Stimulated activated CD4-positive, alpha-beta T cell treated with anti-CD3 and anti-CD28 coated beads, TNF-alpha, amount 100 ng/mL, for 24 hours (primary cell): ENCODE measurements at places on chromosomes 3 and 15.

- DNase-seq, result no peak
Measured at GRCh38 chr3:48855681-48856447, 8.2 kb upstream of the PRKAR2A start.

- no peak for DNase-seq
Measured at GRCh38 chr3:12040902-12041301, 36.7 kb downstream of the SYN2 start.

GRCh38 chr15:36403351-36403750 is 176.1 kb upstream of the CDIN1 start:
- DNase-seq, result no peak

GRCh38 chr15:93428150-93428549 is 339.1 kb upstream of the RGMA start:
- no peak for DNase-seq

- DNase-seq, result no peak
Measured at GRCh38 chr3:123692671-123693070, 107.8 kb upstream of the HACD2 start.

DNA sequence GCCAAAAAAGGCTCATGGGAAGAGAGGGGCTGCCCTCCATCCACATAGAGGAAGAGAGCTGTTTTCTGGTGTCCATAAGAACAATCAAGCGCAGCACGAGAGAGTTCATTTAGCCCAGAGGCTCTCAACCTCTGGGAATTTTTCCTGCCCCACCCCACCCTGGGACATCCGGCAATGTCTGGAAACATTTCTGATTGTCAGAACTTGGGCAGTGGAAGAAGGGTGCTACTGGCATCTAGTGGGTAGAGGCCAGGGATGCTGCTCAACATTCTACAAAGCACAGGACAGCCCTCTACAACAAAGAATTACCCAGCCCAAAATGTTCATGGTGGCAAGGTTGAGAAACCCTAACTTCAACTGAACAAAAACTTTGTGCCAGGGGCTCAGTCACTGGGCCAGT is 92.9 kb downstream of the RAB11A start:
- DNase-seq, result no peak

- DNase-seq, result no peak
Measured at GRCh38 chr3:86029590-86029989, 961.4 kb downstream of the VGLL3 start.

DNA sequence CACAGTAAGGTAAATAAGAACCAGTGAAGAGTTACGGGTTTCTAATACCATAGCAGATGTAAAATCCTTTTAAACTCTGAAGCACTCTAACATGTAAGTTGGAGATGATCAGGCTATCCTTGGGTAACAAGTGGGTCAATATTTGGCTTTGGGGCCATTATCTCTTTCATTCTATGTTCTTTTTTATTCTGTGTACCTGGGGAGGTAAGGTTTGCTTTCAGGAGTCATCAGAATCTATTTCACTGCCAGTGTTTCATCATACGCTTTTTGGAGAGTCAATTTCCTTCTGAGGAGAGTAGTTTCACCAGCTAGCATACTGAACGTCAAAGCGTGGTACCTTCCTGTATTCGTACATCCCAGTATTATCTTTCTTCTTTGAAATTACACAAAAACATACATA is 166.5 kb downstream of the GMNC start:
- DNase-seq, result no peak

DNA sequence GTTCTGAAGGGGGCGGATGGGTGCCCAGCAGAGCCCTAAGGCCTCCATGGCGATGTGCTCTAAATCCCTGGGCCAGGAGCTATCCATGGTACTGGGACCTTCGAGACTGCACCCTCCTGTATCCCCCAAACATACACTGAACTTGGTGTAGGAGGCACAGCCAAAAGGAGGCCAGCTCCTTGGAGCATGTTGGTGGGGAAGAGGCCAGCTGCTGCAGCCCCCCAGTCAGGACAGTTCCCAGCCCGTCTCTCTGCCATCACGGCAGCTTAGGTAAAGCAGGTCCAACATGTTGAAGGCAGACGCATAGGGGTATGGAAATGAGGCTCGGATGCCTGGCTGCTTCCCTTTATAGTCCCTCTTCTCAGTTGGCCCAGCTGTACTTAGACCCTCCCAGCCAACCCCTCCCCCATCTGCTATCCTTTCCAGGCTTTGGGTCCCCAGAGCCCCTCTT is 1.8 kb downstream of the CAMKV start:
- no peak for DNase-seq

- DNase-seq, result no peak
Measured at GRCh38 chr15:100335335-100335999, 6.3 kb downstream of the ADAMTS17 start.

DNA sequence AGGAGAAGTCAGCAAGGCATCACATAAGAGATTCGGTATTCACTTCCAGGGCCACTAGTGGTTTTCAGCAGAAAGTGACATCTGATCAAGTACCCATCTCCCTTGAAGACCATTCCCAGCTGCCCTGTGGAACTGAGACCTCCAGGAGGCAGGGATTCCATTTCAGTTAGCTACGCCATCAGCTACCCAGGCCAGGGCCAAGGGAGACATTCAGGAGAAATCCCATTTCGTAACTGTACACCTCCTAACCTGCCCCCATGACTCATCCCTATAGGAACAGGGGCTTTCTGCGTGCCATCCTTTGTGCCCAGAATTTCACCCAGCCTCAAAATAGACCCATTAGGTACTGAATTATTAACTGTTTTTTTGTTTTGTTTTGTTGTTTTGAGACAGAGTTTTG is 24.7 kb downstream of the SPATA12 start:
- DNase-seq, result no peak
